ENCODE measurements at places on chromosomes 5 and 9.

GRCh38 chr9:33105959-33106358 lies 29.5 kb upstream of the SMU1 start:
- no peak for DNase-seq

GRCh38 chr5:126449751-126450271 lies 26.6 kb downstream of the GRAMD2B start:
- DNase-seq: no peak

- no peak for DNase-seq
Measured at GRCh38 chr5:128681096-128681495, 143.1 kb upstream of the FBN2 start.

GRCh38 chr5:178786859-178787499 lies 56.5 kb upstream of the ZNF354A start:
- no peak for DNase-seq

DNA sequence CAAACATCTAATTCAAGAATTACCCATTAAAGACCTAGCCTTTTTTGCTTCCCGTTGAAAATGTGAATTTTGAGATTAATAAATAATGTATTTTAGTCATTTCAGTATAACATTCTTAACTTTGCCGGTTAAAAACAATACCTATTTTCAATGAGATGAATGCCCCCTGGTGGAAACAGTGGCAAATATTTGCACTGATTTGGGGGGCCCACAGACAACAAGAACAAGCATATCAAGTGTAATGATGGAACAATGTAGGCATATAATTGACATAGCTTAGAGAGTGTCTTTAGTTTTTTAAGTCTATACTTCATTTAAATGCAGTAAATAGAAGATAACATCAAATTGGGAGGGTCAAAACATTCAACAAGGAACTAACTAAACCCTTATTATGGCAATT lies 111.9 kb downstream of the NTRK2 start:
- DNase-seq: no peak

DNA sequence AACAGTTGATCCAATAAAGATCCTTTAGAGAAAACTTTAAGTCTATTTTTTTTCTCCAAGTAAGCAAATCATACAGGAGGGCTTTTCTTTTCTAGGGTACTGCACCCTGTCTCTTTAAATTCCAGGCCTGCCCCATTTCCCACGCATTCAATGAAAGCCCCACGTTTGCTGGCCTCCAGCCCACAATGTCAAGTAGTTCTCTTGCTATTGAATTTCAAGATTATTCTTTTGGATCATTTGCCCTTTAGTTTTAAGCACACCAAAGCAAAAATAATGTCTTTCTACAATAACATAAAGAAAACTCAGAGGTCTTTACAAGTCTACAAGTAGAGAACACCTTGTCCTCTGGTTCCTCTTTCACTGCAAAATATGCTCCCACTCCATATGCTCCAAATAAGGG lies 15.6 kb downstream of the MLLT3 start:
- DNase-seq: no peak

- no peak for DNase-seq
Measured at GRCh38 chr9:135000647-135001245, 83.0 kb upstream of the FCN1 start.

GRCh38 chr5:158977642-158978041 lies 122.1 kb downstream of the EBF1 start:
- DNase-seq: no peak

- no peak for DNase-seq
Measured at GRCh38 chr5:56520986-56521730, 288.0 kb upstream of the ANKRD55 start.

- DNase-seq: no peak
Measured at GRCh38 chr9:78406933-78407332, 110.0 kb downstream of the PSAT1 start.

GRCh38 chr5:180139731-180140055 lies 68.1 kb upstream of the RNF130 start:
- DNase-seq: no peak

GRCh38 chr5:176792655-176793342 lies 17.6 kb upstream of the UNC5A start:
- DNase-seq: no peak

DNA sequence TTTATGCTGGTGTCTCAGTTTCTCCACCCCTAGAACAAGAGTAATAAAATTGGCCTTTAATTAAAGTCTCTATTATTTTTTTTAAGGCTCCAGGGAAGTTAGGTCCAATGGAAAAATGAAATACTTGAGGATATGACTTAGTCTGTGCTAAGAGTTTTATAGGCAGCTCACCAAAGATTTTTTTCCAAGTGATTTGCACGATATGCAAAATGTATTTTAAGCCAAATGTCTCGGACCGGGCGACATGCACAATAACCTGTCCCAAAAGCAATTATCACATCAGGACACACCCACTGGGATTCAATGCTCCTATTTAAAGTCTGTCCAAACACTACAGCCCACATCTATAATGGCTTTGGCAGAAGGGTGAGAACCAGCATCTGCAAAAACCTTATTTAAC lies 136.1 kb upstream of the ANKH start:
- no peak for DNase-seq

GRCh38 chr9:4812858-4813257 lies 20.1 kb downstream of the RCL1 start:
- no peak for DNase-seq

- DNase-seq: no peak
Measured at GRCh38 chr9:75869236-75869635, 21.2 kb upstream of the PCSK5 start.

DNA sequence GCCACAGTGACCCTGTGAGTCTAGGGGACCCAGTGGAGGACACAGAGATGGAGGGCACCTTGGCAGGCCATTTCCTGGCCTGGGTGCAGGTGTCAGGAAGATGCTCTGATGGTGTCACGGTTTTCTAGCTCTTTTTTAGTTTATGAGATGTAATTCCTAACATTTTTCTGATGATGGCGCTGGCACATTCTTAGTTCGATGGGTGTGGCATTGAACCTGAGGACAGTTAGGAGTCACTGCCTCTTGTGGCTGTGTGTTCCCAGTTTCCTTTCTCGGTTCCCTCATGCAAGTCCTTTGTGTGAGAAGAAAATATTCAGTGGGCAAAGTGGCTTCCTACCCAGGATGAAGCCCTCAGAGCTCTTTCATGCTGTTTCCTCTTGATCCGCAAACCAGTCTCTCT lies 129.4 kb upstream of the ICE1 start:
- DNase-seq: no peak

DNA sequence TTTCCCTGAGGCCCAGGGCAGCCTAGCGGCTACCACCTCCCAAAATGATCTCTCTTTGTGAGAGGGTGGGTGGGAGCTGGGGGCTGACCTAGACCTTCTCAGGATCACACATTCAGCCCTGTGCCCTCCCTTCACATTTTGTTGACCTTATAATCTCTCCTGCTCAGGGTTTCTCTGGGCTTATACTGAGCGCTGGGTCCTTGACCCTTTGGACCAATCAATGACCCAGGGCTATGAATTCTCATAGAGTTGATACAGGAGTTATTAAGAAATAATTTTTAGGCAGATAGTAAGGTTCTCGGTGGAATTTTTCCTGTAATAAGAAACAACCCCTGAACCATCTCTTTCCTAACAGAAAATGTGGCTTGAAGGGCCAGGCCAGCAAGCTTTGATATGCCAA lies 22.0 kb downstream of the GLRX start:
- no peak for DNase-seq

DNA sequence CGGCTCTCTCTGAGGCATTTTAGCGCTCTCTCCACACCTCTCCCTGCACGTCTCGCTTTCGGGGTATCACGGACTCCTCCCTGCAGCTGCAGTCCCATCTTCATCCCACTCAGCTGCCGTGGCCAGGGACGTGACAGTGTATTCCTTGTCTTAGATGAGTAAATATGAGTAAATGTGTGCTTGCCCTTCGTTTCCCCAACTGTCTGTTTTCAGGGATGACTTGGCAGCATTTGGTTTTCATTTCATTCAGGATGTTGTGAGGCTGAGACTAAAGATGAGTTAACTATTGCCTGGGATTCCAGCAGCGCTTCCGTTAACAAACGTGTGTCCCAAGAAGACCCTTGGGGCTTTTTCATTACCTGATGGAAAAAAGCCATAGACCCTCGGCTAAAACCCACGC lies 29.5 kb downstream of the GDNF start:
- DNase-seq: no peak

DNA sequence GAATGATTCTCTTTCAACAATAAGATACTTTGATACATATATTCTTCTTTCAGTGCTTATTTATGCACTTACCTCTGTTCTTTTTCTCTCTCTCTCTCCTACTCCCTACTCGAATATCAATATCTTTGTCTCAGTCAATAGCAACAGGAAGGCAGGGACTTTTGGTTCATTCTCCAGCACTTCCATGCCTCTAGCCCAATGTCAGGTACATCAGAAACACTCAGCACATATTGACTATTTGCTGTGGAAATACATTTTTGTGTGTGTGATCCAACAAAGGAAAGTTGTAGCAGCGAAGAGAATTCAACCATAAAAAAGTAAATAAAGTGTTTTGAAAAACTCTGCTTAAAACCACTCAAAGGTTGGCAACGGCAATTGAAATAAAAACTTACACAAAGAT lies 12.6 kb downstream of the DIRAS2 start:
- DNase-seq: no peak

- no peak for DNase-seq
Measured at GRCh38 chr9:94697972-94698581, 28.4 kb upstream of the AOPEP start.

GRCh38 chr5:168844016-168844921 lies 265.1 kb upstream of the PANK3 start:
- DNase-seq: no peak

DNA sequence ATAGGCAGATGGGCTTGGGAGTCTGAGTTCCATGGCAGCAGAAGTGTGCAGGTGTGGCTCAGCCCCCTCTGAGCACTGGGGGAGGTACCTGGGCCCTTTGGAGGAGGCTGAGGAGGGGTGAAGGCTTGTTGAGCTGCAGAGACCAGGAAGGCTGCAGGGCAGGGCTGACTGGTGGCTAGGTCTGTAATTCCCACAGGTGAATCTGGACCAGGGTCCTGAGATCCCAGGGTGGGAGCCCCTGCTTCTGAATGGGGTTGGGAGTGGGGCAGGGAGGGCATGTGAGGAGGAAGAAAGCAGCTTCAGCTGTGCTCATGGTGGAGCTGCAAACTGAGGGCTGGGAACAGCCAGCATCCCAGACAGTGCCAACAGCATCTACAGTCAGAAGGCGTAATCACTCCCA lies 111.1 kb downstream of the CACNA1B start:
- DNase-seq: no peak

DNA sequence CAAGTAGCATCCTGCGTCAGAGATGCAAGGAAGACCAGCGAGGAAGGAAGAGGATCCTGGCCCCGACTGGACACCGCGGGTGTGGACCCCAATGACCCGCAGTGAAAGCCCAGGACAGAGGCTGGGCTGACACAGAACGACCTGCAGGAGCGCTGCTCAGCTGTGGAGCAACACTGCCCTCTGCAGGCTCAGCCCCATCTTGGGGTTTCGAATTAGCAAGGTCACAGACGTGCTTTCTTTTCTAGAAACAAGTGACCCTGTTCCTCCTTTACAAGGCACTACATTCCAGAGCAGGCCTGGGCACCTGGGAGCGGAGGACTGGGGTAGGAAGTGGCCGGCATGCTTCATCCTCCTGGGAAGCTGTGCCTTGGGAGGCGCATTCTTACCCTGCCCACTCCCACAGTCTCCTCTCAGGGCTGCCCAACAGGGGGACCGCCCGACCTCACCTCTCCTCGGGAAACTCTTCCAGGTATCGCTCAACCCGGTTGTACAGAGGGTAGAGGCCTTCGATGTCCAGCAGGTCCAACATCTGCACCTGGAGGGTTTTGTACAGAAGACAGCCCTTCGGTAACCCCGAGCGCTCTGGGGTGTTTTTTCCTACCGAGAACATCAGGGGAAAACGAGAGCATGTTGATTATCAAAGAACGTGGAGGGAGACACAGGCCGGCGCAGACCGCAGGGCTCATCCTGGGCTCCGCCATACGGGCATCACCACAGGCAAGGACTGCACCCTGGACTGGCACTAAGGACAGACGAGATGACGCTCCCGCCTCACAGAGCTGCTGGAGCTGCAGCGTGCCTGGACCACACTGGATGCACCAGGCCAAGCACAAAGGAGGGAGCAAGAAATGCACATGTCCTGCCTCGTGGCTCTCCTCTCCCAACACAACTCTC lies 35.0 kb downstream of the IPPK start:
- DNase-seq: peak; percentile 51

DNA sequence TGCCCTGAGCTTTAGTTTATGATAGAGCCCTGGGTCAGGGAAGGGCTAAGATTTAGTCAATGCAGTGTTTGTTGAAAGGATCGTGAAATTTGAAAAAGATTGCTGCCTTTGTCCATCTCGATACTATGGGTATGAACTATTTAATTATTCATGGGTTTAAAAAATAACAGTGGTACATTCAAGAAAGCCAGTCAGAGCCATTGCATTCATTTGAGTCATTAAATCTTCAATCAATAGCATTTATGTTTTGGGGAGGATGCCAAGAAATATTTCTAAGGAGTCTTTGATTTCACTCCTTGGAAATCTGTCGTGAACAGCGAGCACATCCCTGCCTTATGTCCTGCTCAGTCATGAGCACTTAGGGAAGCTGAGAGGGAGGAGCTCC lies 54.4 kb upstream of the LRRTM2 start:
- no peak for DNase-seq

All from left renal cortex interstitium (tissue), 4 donors.